Left renal pelvis (tissue), 4 donors: ENCODE measurements at places on chromosomes 2 and 18. TPM values are rescaled to one million over a fixed set of nuclear protein-coding genes. Genes with fewer than 3 reads are reported as not detected.

Gene MROH2A
- polyA plus RNA-seq = not detected

Gene CCDC178
- 3.3 TPM for polyA plus RNA-seq

Gene RTP5
- not detected for polyA plus RNA-seq

Gene C2orf66
- 1.3 TPM for polyA plus RNA-seq

Gene FRZB
- 11.9 TPM for polyA plus RNA-seq

Gene CTIF
- polyA plus RNA-seq = 14.6 TPM

Gene CASP8
- 17.6 TPM for polyA plus RNA-seq

Gene MYOM1
- polyA plus RNA-seq = 6.7 TPM

Gene MATN3
- 16.7 TPM for polyA plus RNA-seq

Gene NYAP2
- not detected for polyA plus RNA-seq

Gene L3MBTL4
- polyA plus RNA-seq = 5.6 TPM

Gene ELOA2
- not detected for polyA plus RNA-seq

Gene DCDC2C
- 0.72 TPM for polyA plus RNA-seq

Gene REG1B
- not detected for polyA plus RNA-seq

Gene CRACDL
- polyA plus RNA-seq = 1.5 TPM

Gene IWS1
- polyA plus RNA-seq = 72.1 TPM

Gene ATP6V1C2
- polyA plus RNA-seq = 6.5 TPM

Gene GPR45
- 0.19 TPM for polyA plus RNA-seq

DNA sequence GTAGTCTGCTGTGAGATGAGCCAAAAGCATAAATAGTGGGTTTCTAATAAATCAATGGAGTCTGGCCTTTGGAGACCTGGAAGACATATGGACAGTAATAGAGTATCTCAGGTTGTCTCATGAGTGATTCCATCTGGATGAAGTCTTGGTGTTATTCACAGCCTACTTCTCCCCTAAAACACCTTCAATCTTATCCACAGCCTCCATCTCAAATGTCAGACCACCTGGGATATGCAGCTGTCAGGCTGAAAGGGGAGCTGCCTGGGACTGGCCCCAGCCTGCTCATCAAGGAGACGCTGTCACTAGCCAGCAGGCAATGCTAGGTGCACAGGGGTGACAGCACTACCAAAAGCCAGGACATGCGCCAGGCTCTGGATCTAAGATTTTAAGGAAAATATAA lies 684.0 kb upstream of the ZEB2 start:
- DNase-seq = no peak

- DNase-seq = no peak
Measured at GRCh38 chr2:121450301-121450700, 80.4 kb upstream of the RNU4ATAC start.

- no peak for DNase-seq
Measured at GRCh38 chr2:436205-436604, 148.3 kb upstream of the ALKAL2 start.

- DNase-seq = no peak
Measured at GRCh38 chr2:189113963-189114362, 65.6 kb downstream of the COL5A2 start.

GRCh38 chr2:229405796-229406195 lies 134.7 kb upstream of the PID1 start:
- DNase-seq = no peak

DNA sequence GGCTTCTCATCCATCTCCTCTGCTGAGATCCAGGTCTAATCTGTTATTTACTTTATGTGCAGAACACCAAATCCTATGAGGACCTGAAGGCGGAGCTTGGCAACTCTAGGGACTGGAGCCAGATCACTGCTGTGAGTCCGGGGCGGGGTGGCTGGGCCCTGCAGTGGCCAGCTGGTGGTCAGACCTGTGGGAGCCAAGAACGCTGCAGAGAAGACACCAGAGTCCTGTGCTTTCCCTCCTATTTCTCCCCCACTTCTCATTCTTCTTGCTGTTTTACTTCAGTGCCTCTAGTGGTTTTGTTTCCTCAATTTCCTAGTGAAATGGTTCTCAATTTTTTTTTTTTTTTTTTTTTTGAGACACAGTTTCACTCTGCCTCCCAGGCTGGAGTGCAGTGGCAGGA lies 19.7 kb downstream of the VIL1 start:
- DNase-seq = no peak

- DNase-seq = no peak
Measured at GRCh38 chr18:69787825-69788547, 159.7 kb downstream of the CD226 start.

DNA sequence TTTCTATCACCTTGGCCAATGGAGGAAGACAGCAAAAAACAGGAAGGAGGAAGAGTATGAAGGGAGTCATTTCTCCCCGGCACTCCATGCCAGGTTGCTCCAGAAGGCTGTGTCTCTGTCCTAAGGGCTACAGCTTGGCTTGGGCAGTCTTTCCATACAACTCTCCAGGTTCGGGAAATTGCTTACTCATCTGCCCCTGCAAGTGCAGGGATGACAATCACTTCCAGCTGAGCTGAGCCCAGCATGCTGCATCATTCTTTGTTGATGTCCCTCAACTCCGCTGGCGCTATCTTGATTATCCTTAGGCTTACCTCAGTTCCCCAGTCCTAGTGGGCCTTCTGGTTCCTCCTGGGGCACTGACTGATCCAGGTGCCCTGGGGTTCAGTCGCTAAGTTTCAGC lies 86.9 kb upstream of the COPS8 start:
- no peak for DNase-seq

- DNase-seq = no peak
Measured at GRCh38 chr2:37550190-37550589, 121.3 kb downstream of the CDC42EP3 start.

DNA sequence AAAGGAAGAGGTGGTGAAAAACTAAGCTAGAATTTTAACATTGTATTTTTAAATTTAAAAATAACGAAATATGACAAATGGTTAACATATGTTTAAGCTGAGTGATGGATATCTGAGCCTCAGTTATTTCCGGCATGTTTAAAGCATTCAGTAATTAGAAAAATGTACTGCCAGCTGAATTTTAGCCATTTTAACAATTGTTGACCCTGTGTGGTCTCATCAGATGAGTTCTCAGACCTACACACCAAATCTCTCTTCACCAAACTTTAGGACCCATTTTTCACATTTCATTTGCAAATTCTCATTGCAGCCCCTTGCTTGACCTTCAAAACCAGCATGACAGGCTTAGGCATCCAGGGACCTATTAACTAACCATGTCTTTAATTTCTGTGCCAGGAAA lies 91.5 kb upstream of the RGPD4 start:
- no peak for DNase-seq

- DNase-seq = no peak
Measured at GRCh38 chr2:43989545-43989944, 6.2 kb downstream of the LRPPRC start.

DNA sequence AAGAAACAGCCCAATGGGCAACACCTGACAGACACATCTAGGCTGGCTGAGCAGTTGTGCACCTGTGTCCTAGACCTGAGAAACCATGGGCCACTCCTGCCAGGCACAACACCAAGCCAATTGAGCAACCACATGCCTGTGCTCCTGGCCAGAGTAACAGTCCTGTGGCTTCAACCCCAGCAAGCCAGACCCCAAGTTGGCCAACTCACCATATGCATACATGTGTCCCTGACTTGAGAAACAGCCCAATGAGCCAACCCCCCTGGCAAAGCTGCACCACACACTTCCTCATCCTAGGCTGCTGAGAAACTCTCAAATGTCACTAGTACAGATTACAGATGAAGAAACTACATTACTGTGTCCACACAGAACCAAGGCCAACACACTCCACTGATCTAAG lies 36.6 kb downstream of the USP34 start:
- DNase-seq = no peak

GRCh38 chr2:135121016-135121657 lies 69.0 kb downstream of the RAB3GAP1 start:
- DNase-seq = no peak

DNA sequence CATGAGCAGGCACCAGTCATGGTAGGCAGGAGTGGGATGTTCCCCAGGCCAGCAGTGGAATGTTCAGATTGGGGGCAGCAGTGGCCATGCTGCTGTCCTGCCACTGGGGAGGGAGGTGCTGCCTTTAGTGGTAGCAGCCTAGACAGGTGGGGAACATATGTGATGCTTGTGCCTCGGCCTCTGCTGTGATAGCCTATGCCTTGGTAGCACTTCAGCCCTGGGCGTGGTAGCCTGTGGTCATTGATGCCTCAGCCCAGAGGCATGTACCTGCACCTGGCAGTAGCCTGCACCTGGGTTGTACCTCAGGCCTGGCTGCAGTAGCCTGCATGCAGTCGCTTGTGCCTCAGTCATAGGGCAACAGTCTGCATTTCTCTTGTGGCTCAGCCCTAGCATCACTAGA lies 7.1 kb downstream of the RFTN2 start:
- DNase-seq = no peak

DNA sequence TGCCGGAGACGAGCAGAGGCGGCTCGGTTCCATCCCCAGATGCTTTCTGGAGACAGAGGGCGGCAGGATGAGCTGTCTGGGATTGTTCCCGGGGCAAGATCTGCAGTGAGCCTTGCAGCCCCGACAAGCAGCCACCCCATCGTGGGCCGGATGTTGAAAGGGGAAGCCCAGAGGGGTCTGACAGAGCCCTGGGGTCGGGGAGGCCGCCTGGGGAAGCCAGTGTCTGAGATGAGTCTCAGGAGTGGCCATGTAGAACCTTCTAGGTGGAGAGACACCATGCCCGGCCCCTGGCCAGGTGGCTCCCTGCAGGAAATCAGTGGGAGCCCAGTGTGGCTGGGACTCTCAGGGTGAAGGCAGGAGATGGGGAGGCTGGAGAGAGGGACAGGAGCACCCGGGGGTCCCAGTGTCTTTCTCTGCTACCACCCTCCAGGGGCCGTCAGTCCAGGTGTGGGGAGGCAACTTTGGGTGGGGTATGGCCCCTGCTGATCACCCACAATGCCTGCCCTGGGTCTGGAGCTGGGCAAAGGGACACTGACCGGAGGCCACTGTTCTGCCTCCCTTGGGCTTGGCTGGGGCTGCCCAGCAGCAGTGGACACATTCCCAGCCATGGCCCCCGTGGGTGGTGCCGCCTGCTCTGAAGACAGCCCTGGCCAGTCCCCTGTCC lies 128.3 kb upstream of the HS6ST1 start:
- DNase-seq = no peak

- no peak for DNase-seq
Measured at GRCh38 chr2:216344950-216345300, 27.4 kb downstream of the MARCHF4 start.

GRCh38 chr2:7165736-7166135 lies 248.5 kb downstream of the RNF144A start:
- DNase-seq = no peak

GRCh38 chr18:1075322-1075721 lies 170.7 kb downstream of the ADCYAP1 start:
- DNase-seq = no peak

DNA sequence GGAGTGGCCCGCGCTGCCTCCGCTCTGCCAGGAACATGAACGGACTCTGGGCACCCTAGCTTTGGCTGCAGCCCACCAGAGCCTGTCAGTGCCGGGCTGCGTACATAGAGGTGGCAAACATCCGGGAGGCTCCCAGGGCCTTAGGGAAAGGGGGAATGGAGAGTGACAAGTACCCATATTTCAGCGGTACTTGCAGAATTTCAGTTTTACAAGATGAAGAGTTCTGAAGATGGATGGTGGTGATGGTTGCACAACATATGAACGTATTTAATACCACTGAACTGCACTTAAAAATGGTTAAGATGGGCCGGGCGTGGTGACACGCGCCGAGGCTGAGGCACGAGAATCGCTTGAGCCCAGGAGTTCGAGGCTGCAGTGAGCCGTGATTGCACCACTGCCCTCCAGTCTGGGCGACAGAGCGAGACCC lies 873 bp downstream of the MTHFD2 start:
- no peak for DNase-seq

- no peak for DNase-seq
Measured at GRCh38 chr18:10455726-10456453, 1.5 kb downstream of the APCDD1 start.
